ENCODE measurements at places on chromosomes 6 and 20. TPM values are rescaled to one million over a fixed set of nuclear protein-coding genes. Genes with fewer than 3 reads are reported as not detected.

Gene OR2J3
- not detected for polyA plus RNA-seq

Gene BPIFA1
- polyA plus RNA-seq: not detected

Gene PI16
- not detected for polyA plus RNA-seq

Gene MEI4
- not detected for polyA plus RNA-seq

Gene SLC22A3
- 0.99 TPM for polyA plus RNA-seq

Gene ENPP5
- polyA plus RNA-seq: 0.41 TPM

Gene TRIM10
- polyA plus RNA-seq: not detected

Gene TXLNB
- not detected for polyA plus RNA-seq

Gene ABHD16B
- not detected for polyA plus RNA-seq

Gene KCNK16
- not detected for polyA plus RNA-seq

Gene BPI
- polyA plus RNA-seq: not detected

Gene LPA
- not detected for polyA plus RNA-seq

Gene PTPRK
- 19.4 TPM for polyA plus RNA-seq
